ENCODE measurements at places on chromosomes 4 and X. TPM values are rescaled to one million over a fixed set of nuclear protein-coding genes. Genes with fewer than 3 reads are reported as not detected.

Gene ZNF630
- 2.7 TPM for total RNA-seq

Gene IBSP
- not detected for total RNA-seq

Gene RAB39B
- 4.8 TPM for total RNA-seq

Gene ODAPH
- not detected for total RNA-seq

Gene PAGE1
- not detected for total RNA-seq

Gene SLC9B2
- 4.0 TPM for total RNA-seq

Gene ADGRL3
- 5.6 TPM for total RNA-seq
